ENCODE measurements at places on chromosomes 5 and 9.
A peak's percentile ranks its signal among the peaks of the same experiment; 100 is the strongest.

GRCh38 chr5:61401726-61402125 lies 69.7 kb downstream of the ZSWIM6 start:
- DNase-seq, result no peak

DNA sequence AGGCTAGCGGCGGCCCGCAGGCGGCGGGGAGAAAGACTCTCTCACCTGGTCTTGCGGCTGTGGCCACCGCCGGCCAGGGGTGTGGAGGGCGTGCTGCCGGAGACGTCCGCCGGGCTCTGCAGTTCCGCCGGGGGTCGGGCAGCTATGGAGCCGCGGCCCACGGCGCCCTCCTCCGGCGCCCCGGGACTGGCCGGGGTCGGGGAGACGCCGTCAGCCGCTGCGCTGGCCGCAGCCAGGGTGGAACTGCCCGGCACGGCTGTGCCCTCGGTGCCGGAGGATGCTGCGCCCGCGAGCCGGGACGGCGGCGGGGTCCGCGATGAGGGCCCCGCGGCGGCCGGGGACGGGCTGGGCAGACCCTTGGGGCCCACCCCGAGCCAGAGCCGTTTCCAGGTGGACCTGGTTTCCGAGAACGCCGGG lies 253 bp downstream of the SLC12A2 start:
- DNase-seq, result no peak

- DNase-seq, result peak; percentile 34
Measured at GRCh38 chr5:83927140-83927733, 206.6 kb upstream of the HAPLN1 start.

DNA sequence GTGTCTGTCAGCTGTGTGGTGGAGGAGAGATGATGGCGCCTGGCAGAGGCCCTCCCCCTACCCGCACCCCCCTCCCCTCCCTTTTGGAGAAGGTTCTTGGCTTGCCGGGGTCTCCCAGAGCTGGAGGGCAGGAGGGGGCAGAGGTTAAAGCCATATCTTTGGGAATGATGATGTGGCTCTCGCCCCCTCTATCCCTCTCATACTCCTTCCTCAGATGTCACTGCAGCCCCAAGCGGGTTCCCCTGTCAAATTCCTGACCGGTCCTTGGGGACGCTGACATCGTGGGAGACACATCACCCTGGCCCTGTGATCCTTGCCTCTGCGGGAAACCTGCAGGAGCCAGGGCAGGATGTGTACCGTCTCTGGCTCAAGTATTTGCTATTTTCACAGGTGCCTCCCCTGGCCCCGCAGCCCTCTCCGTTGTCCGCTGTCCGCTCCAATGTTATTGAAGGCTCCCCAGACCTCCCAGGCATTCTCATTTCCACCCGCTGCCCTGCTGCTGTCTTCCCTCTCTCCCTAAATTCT lies 109.5 kb downstream of the FOXD1 start:
- DNase-seq, result no peak

DNA sequence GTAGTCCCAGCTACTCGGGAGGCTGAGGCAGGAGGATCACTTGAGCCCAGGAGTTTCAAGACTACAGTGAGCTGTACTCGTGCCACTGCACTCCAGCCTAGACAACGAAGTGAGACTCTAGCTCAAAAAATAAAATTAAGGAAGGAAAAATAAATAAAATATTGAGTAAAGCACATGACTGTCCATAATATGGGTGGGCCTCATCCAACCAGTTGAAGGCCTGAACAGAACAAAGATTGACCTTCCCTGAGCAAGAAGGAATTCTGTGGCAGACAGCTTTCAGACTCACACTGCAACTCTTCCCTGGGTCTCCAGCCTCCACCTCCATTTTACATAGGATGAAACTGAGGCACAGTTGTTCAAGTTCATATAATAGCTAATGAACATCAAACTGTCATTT lies 72.3 kb downstream of the RAD23B start:
- no peak for DNase-seq

DNA sequence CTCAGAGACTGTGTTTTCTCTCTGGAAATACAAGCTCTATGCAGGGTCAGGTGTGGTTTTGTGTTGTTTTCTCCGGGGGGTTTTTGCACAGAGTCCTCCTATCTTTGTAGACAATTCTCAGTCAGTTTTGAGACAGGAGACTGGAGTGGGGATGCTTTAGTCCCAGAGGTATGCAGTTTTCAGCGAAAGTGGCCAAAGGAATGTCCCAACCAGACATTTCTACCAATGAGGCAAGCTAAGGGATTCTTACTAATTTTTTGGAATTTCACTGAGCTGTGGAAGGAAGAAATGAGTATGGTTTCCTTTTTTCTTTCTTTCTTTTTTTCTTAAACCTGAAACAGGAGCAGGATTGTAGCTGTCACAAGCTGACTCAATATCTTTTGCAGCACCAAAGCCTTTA lies 35.3 kb upstream of the PLPP1 start:
- no peak for DNase-seq

DNA sequence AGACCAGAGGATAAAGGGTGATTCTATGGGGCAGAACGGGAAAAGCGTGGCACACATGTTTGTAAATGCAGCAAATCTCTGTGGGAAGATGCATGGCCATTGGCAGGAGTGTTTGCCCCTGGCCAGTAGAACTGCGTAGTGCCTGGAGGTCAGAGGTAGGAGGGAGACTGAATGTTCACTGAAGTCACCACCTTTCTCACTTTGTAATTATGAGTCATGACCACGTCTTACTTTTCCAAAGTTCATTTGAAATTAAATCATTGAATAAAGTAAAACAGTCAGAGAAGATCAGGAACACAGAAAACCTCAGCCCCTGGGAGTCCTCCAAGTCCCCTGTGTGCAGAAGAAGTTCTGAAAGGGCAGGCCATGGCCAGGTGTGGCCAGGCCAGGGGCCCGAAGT lies 4.6 kb downstream of the PTGES start:
- DNase-seq, result no peak

DNA sequence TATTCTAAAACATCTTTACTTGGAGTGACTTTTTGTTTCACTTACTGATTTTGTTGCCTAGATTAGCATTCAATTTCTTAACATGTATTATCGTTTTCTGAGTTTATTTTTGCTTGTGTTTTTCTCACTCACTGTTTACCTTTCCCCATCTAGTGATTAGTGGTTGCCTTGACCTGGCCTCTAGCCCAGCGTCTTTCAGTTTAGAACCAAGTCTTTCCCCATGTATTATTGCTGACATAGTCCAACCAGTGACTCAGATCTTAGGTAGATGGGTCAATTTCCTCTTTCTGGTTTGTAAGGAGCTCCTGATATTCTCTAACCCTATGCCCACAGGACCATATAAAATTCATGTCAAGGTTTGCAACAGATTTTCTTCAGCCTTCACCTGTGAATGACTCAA lies 135.5 kb downstream of the PRR16 start:
- no peak for DNase-seq

DNA sequence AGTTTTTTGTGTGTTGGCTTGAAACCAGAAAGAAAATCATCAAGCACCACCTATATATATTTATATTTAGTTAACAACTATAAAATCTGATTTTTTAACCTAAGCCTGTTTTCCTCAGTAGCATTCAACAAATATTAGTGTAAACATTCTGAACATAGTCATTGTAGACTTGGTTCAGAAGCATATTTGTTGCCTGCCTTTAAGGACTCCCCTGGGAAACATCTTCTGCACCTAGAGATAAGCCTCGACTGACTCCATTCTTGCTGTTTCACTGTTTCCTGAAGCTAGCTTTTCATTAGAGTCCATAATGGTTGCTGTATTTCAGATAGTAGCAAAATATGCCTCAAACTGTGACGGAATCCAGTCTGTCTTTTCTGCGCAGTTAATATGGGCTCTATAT lies 123.5 kb downstream of the TRIO start:
- DNase-seq, result no peak

- DNase-seq, result no peak
Measured at GRCh38 chr9:69605406-69605805, 66.8 kb downstream of the APBA1 start.

DNA sequence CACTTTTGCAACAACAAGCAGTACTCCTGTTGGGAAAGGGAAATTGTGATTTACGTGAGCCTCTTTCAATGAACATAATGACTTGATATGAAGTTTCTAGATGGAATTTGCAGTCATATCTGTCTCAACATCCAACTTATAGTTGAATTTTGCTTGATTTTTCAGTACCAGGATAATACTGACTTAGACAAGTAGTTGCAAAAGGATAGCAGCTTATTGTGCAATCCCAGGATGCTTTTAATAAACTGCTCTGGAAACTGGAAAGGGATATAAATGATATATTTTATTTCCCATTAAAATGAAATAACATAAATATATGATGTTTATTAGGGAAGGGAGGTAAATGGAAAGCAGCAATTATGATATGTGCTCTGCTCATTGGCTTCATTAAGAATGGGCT lies 174.4 kb upstream of the RGMB start:
- DNase-seq, result no peak

- no peak for DNase-seq
Measured at GRCh38 chr9:130780415-130780814, 54.6 kb upstream of the ABL1 start.

GRCh38 chr9:78644359-78644758 lies 347.4 kb downstream of the PSAT1 start:
- DNase-seq, result no peak

DNA sequence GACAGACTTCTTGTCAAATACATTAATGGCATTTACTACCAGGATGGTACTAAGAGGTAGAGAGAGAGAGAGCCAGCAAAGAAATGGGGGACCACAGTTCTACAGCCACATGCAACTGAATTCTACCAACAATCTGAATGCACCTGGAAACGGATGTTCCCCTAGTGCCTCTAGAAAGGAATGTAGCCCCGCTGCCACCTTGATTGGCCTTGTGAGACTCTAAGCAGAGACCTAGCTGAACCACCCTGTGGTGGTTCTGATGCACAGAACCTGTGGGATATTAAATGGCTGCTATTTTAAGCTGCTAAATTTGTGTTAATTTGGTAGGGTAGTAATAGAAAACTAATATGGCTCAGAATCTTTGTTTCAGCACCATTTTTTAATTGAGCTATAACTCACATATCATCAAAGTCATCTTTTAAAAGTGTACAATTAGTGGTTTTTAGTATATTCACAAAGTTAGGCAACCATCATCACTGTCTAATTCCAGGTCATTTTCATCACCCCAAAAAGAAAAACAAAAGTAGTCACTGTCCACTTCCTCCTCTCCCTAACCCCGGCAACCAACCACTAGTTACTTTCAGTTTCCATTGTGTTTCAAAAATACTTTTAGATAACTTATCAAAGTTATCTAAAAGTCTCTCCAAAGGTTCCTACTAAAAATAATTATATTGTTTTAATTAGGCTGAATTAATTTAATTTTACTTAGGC lies 51.7 kb downstream of the CPLANE1 start:
- no peak for DNase-seq

DNA sequence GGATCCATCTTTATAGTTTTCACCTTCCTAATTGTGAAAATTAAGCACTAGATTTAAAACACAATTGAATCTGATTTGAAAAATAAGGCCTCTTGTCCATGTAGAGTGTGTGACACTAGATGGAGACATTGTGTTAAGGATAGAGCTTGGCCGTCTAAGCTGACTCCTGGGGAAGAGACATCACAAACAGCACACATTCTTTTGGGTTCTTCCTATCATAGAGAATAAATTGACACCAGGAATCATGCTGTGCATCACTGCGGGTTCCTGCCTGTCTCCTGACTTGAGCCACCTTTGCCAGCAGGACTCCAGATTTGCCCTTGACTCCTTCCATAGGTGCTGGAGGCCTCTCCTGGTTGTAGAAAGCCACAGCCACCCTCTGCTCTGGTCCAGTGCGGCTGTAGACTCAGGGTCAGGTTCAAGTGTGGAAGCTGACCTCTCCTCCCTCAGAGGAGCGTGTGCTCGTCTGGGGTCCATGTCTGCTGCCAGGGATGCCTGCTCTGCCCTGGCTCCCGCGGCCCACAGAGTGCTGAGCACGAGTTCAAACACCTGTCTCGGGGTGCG lies 11.2 kb downstream of the ROPN1L start:
- DNase-seq, result peak; percentile 62

DNA sequence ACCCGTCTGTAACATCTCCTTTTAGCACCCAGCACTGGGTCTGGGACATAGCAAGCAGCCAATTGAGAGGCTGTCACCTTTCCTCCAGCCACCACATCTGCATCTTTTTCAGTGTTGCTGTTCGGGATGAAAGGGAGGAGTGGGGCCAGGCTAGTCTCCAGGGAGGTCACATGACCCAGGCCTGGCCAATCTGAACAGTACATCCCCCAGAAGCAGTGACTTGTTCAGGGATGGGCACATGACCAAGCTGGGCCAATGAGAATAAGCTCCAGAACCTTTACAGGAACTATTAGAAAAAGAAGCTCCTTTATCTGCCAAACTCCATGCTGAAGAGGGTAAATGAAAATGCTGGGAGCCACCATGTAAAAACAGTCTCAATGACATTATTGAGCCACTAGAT lies 359.0 kb downstream of the SLIT3 start:
- no peak for DNase-seq

DNA sequence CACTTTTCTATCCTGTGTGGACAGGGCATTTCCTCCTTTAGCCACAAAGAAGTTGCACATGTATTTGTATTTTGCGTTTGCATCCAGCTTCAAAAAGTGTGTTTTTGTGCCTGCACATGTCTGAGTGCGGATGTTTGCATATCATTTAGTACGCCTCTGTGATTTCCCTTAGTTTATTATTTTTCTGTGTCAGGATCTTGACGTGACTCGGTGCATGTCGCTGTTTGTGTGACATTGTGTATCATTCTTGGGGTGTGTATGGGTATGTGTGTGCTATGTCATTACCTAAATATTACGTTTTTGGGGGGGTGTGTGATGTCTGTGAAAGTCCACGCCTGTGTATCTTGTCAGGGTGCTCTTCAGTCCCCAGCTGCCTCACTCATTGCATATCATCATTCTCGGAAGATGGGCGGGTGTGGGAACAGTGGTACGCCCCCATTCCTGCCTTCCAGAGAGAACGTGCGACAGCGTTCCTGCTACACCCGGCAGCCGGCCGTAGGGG lies 416 bp upstream of the PAIP2 start:
- no peak for DNase-seq

DNA sequence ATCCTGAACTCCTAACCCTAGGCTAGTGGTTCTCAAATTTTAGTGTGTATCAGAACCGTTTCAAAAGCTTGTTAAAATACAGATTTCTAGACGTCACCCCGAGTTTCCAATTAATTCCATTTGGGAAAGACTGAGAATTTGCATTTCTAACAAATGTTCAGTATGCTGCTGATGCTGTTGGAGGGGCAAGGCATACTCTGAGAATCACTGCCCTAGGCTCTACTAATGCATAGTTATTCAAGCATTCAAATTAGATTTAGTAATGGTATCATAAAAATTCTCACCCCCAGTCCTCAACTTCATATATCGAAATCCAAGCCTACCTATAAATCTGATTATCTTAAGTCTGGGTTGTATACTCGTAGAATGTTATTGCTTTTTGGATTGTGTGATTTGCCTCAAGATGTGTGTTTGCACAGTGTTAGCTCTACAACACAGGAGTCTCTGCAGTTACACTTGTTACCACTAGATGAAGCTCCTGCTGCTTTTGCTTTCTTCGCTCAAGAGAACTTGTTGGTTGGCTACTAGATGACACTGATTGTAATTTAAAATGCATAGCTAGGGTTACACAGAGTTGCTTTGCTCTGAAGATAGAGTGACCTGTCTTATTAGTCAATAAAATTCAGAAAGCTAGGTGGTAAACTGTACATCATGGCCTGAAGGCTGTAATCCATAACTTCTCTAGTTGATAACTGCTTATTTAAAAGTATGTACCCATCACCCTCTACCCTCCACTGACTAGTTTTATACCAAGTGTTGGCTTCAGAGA lies 7.5 kb upstream of the ERAP2 start:
- DNase-seq, result peak; percentile 33
